Posterior vena cava (tissue), 2 donors: ENCODE measurements at places on chromosomes 13 and 19.

DNA sequence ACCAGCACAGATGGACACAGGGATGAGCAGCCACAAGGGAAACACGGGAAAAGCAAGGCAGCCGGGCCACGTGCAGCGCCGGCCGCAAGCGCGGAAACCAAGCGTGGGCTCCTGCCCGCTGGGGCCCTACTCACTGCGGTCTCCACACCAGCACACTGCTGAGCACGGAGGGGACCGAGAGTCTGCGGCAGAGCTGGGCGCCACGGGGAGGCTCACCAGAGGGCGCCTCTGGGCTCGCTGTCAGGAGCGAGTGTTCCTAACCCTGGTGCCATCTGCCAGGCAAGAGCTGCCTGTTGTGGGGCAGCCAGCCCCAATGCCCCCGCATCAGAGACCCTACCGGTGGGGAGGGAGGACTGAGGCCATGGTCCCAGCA, 26.5 kb downstream of the MPND start:
- DNase-seq: peak; percentile 88

GRCh38 chr13:81563091-81563490, 1222.2 kb upstream of the SPRY2 start:
- DNase-seq: no peak

- DNase-seq: no peak
Measured at GRCh38 chr13:45861322-45861721, 9.8 kb upstream of the SIAH3 start.

DNA sequence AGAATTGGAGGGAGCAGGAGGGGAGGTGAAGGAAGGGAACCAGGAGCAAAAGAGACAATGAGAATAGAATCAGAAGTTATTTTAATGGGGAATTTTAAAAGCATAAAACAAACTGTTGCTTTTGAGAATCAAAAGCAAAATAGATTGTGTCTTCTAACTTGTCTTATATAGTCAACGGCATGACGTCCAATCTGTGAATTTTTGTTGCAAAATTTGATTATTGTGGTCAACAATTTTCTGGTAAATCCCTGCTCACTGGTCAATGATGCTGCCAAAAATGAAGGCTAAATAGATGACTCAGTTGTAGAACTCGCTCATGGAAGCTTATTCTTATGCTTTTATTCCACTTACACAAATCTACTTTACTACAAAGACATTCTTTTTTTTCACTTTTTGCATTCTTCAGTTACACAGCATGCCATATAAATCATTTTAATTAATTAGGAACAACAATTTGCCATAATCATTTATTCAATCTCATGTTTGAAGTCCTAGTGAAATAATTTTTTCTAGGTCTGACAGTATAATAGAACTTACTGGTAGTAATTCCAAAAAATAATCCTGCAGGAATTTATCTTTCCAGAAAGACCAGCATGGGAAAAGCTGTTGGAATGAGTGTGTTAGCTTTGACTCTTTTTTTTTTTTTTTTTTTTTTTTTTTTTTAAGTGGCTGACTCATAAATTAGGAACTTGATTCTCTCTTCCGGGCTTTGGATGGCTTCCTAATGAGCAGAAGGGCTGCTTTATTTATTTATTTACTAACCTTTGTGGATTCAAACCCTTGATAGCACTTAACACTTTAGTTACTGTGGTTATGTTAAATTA, 256.9 kb downstream of the SPRY2 start:
- DNase-seq: no peak

GRCh38 chr19:21463449-21464105, 41.8 kb upstream of the ZNF429 start:
- no peak for DNase-seq
